Activated T-cell treated with anti-CD3 and anti-CD28 coated beads, Interleukin-2, amount 50 U/mL, for 72 hours (primary cell): ENCODE measurements at places on chromosomes 7 and 10. TPM values are rescaled to one million over a fixed set of nuclear protein-coding genes. Genes with fewer than 3 reads are reported as not detected.

GRCh38 chr7:27154369-27154768 lies 2.0 kb upstream of the HOXA3 start:
- H3K27me3 ChIP-seq = peaks cover 94% of the 10 kb centered on the region
- peak overlapping the region; percentile 86 for H3K4me3 ChIP-seq
- peaks cover 61% of the 10 kb centered on the region for H3K4me1 ChIP-seq
- DNase-seq = no peak

DNA sequence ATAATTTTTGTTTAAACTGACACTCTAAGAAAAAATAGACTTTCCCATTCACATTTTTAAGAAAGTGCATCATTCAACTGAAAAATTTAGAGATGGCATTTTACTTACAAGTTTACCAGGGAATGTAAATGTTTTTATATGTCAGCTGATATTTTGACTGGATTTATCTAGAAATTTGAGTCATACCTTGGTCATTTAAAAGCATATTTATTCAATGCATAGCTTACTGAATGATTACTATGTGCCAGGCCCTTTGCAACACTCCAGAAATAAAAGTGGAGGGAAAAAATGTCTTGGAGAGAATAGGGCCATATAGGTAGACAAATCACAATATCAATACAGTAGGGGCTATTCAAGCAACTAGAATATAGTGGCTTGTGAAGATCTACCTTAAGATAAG lies 98.4 kb upstream of the FAM3C start:
- no peak for DNase-seq
- peaks cover 7% of the 10 kb centered on the region for H3K4me1 ChIP-seq
- H3K27me3 ChIP-seq = peaks cover 7% of the 10 kb centered on the region
- H3K36me3 ChIP-seq = no peaks in the 10 kb centered on the region
- H3K4me3 ChIP-seq = no peak overlapping the region

OR13A1 gene
- not detected for total RNA-seq

- H3K27ac ChIP-seq = peak overlapping the region; percentile 30
- H3K27me3 ChIP-seq = no peaks in the 10 kb centered on the region
- H3K4me1 ChIP-seq = peaks cover 73% of the 10 kb centered on the region
- H3K36me3 ChIP-seq = no peaks in the 10 kb centered on the region
- H3K4me3 ChIP-seq = peak overlapping the region; percentile 46
- DNase-seq = no peak
Measured at GRCh38 chr10:110802090-110802489, 69.6 kb upstream of the PDCD4 start.

- DNase-seq = no peak
- H3K36me3 ChIP-seq = peaks cover 2% of the 10 kb centered on the region
- H3K27ac ChIP-seq = no peak overlapping the region
- no peaks in the 10 kb centered on the region for H3K4me1 ChIP-seq
- H3K4me3 ChIP-seq = no peak overlapping the region
Measured at GRCh38 chr7:103009466-103010185, 65.0 kb downstream of the FBXL13 start.

OR6B1 gene
- not detected for total RNA-seq

DNA sequence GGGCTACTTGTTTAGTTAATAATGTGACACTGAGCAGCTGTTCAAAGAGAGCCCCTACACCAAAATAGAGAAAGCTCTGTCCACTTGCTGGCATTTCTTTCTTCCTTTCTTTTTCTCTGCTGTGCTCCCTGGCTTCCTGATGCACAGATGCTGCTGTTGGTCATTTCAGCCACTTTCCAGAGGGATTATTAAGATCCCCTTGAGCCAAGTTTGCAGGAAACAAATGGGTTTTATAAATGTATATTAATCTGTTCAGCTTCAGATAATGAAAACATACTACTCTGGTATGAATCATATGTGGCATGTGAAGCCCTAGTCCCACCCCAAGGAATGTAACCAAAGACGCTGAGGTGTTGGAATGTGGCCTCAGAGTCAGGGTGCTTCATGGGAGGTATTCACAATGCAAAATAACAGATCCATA lies 638.2 kb upstream of the FZD8 start:
- H3K27ac ChIP-seq = no peak overlapping the region
- no peaks in the 10 kb centered on the region for H3K4me1 ChIP-seq
- DNase-seq = no peak
- H3K36me3 ChIP-seq = peaks cover 2% of the 10 kb centered on the region
- H3K27me3 ChIP-seq = no peaks in the 10 kb centered on the region
- no peak overlapping the region for H3K4me3 ChIP-seq

GRCh38 chr7:30363778-30364563 lies 79.6 kb downstream of the ZNRF2 start:
- H3K4me3 ChIP-seq = no peak overlapping the region
- no peak for DNase-seq
- H3K27ac ChIP-seq = no peak overlapping the region
- no peaks in the 10 kb centered on the region for H3K4me1 ChIP-seq
- H3K36me3 ChIP-seq = no peaks in the 10 kb centered on the region
- H3K27me3 ChIP-seq = no peaks in the 10 kb centered on the region

- H3K4me3 ChIP-seq = no peak overlapping the region
- no peaks in the 10 kb centered on the region for H3K36me3 ChIP-seq
- DNase-seq = no peak
- H3K4me1 ChIP-seq = no peaks in the 10 kb centered on the region
- H3K27ac ChIP-seq = no peak overlapping the region
Measured at GRCh38 chr10:70963271-70963670, 74.9 kb upstream of the PCBD1 start.

DNA sequence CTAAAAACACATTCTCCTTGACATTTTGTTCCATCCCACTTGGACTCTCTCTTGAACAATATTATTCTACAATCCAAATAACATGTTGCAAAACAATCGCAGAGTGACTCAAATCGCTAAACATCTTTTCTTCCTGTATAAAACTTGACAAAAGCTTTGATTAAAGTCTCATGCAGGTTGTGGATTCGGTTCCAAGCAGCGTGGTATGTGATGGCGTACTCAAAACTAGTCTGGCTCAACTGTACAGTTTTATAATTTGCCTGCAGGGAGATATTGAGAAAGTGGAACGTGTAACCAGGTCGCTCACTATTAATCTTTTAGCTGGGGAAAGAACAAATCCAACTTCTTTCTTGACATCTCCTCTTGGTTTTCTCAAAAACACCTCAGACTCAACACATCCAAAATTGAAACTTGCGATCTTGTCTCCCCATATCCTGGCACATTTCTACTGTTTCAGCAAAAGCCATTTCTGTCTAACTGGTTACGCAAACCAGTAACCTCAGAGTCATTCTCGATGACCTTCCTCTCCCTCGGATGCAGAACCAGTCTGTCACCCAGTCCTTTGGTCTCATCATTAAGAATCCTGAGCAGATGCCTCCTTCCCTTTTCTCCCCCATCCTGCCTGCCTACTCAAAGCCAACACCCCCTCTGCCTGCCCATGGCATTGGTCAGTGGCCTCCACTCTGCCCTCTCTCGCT lies 100.1 kb downstream of the CACNB2 start:
- H3K4me1 ChIP-seq = no peaks in the 10 kb centered on the region
- no peak overlapping the region for H3K4me3 ChIP-seq
- H3K27me3 ChIP-seq = no peaks in the 10 kb centered on the region
- H3K36me3 ChIP-seq = no peaks in the 10 kb centered on the region

DNA sequence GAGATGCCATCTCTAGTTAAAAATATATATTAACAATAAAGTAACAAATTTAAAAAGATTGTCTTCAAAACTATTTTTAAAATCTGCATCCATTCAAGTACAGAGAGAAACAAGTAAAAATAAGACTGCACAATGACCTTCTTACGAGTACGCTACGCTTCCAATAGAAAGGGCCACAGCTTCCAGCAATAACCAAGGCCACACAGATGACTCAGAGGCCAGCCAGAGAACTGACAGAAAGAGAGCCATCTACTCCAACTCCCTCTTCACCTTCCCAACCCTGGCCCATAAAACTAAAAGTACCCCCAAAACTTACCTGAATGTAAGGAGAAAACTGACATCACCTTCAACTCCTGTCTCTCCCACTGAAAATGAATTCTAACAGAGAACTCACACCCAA lies 26.8 kb downstream of the PILRA start:
- H3K27me3 ChIP-seq = peaks cover 38% of the 10 kb centered on the region
- H3K4me1 ChIP-seq = peaks cover 17% of the 10 kb centered on the region
- H3K27ac ChIP-seq = no peak overlapping the region
- no peaks in the 10 kb centered on the region for H3K36me3 ChIP-seq
- no peak for DNase-seq

NPC1L1 gene
- total RNA-seq = 0.12 TPM
